ENCODE measurements at places on chromosomes 1 and 21. TPM values are rescaled to one million over a fixed set of nuclear protein-coding genes. Genes with fewer than 3 reads are reported as not detected.

DNA sequence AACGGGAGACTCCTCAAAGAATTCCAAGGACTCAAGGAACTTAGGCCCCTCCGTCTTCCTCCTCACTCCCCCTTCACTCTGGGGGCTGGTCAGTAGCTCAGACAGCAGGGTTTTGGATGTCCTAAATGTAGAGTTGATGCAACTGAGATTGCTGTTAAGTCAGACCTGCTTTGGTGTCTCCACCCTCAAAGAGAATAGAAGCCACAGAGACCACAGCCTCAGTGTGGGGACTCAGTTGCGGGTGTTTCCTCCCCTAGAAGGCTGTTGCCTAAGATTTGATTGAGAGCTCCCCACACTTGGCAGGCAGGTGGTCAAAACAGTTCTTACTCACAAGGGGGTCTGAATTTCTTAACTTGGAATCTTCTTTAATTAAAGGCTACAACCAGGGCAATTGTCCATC lies 7.6 kb downstream of the MAN1C1 start:
- no peaks in the 10 kb centered on the region for H3K36me3 ChIP-seq
- no peak overlapping the region for H3K4me3 ChIP-seq
- DNase-seq, result no peak
- H3K27ac ChIP-seq, result no peak overlapping the region
- peaks cover 32% of the 10 kb centered on the region for H3K27me3 ChIP-seq
- H3K4me1 ChIP-seq, result no peaks in the 10 kb centered on the region

DNA sequence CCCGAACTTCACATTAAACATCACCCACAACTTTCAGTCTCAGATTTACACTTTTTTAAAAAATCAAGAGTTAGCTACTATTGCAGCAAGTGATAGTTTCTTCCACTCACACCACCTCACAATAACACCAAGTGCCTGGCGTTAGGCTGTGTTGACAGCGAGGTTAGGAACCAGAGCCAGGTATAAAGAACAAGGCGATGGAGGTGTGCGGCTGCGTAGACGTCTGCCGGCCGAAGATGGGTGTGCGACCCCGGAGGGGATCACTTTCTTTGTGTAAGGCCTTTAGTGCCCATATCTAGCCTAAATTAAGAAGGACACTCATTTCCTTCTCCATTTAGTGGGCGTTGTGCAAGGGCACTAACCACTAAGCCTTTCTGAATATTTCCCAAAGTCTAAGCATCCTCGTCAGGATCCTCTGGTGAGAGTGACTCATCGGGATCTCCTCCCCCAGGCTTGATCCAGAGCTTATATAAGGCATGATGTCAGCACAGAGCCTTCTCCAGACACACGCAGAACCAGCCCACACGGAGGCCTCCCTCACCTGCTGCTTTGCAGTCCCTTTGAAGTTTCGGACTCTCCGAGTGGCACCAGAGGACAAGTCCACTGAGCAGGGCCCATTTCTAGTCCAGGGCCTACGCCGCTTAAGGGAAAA lies 11.8 kb downstream of the NHLH2 start:
- peaks cover 22% of the 10 kb centered on the region for H3K27me3 ChIP-seq
- peak overlapping the region; percentile 33 for H3K4me3 ChIP-seq
- H3K36me3 ChIP-seq, result no peaks in the 10 kb centered on the region
- peaks cover 3% of the 10 kb centered on the region for H3K4me1 ChIP-seq
- DNase-seq, result peak; percentile 65
- no peak overlapping the region for H3K27ac ChIP-seq

DNA sequence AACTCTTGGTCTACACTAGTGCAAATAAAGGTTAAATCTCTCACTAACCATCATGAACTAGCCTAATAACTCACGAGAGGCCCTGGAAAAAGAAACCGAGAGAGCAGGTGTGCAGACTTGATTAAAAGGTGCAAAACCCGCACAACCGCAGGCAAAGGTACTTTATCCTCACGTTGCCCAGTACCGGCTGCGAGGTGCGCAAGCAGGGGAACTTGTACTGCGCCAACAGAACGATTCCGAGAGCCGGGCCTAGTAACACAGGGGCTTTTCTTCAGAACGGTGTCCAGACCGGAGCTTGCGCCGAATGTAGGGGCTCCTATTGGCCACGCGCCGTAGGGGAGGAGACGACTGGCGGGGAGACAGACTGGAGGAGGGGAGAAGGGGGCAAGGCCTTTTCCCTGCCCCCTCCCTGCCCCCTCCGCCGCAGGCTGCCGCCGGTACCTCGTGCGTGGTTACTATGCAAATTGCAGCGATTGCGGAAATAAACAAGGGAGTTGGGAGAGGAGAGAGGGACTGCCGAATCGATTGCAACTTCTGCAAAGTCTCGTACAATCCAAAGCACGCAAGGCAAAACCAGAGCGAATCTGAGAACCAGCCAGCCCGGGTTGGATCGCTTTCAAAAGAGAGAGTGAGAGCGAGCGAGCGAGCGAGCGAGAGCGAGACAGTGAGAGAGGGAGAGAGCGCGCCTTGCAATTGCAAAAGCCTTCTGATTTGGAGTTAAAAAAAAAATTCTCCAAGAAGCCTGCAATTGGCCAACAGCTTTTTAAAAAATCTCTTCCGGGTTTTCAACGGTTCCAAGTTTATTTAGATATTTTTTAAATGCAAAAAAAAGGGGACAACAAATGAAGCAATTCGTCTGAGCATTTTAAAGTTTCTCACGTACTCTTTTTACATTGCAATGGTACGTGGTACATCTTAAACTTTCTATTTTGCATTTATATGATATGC lies 5.4 kb upstream of the NFIA start:
- no peaks in the 10 kb centered on the region for H3K36me3 ChIP-seq
- H3K27me3 ChIP-seq, result no peaks in the 10 kb centered on the region
- H3K27ac ChIP-seq, result peak overlapping the region; percentile 75
- H3K4me1 ChIP-seq, result peaks cover 37% of the 10 kb centered on the region

GRCh38 chr1:91853397-91853796 lies 32.6 kb downstream of the TGFBR3 start:
- H3K36me3 ChIP-seq, result no peaks in the 10 kb centered on the region
- no peak overlapping the region for H3K27ac ChIP-seq
- peaks cover 5% of the 10 kb centered on the region for H3K4me1 ChIP-seq
- H3K27me3 ChIP-seq, result no peaks in the 10 kb centered on the region
- no peak overlapping the region for H3K4me3 ChIP-seq
- DNase-seq, result no peak

The TNFRSF18 gene
- total RNA-seq, result 1.1 TPM

Data from A673 (cell line).